Mesenchymal stem cell (in vitro differentiated cells and primary cell): ENCODE measurements at places on chromosomes 13 and 19.

DNA sequence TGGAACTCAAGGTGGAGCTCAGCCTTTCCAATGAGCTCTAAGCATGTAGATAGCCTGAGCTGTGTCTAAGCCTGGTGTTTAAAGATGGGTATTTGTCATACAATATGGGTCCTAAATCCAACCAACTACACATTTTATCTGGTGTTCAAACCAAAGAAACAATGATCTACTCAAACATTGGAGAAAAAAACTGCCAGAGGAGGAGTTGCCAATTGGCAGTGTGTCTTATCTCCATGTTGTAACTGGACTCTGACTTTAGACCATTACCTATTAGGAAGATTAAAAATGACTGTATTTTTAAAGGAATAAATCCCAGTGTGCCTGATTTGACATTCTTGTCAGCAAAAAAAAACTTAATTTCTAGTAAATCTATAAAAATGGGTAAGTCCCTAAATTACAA lies 96.3 kb downstream of the COG6 start:
- DNase-seq = no peak
- H3K36me3 ChIP-seq = peaks cover 23% of the 10 kb centered on the region
- H3K4me1 ChIP-seq = no peaks in the 10 kb centered on the region
- no peaks in the 10 kb centered on the region for H3K27me3 ChIP-seq

DNA sequence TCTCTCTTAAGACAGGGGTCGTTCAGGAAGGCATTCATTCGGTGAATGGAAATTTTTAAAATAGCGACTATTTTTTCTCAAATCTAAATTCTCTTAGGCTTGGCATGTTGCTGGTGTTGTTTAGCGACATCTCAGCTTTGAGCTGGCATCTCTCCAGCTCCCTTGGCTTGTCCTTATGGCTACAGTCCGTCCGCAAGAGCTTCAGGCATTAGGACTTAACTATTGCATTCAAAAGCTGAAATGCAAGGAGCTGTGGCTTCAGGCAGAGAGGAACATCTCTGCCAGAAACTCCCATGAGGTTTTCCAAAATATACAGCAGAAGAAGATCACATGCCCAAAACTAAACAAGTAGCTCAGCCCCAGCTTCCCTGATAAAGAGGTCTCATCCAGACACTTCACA lies 578.5 kb downstream of the EFNB2 start:
- H3K36me3 ChIP-seq = no peaks in the 10 kb centered on the region
- no peaks in the 10 kb centered on the region for H3K27me3 ChIP-seq
- DNase-seq = peak; percentile 28
- H3K4me1 ChIP-seq = no peaks in the 10 kb centered on the region

- no peak overlapping the region for H3K27ac ChIP-seq
- H3K4me1 ChIP-seq = peaks cover 29% of the 10 kb centered on the region
- no peak overlapping the region for H3K4me3 ChIP-seq
- no peak for DNase-seq
- H3K27me3 ChIP-seq = no peaks in the 10 kb centered on the region
Observed at GRCh38 chr19:46303322-46303690, 6.5 kb downstream of the HIF3A start.

DNA sequence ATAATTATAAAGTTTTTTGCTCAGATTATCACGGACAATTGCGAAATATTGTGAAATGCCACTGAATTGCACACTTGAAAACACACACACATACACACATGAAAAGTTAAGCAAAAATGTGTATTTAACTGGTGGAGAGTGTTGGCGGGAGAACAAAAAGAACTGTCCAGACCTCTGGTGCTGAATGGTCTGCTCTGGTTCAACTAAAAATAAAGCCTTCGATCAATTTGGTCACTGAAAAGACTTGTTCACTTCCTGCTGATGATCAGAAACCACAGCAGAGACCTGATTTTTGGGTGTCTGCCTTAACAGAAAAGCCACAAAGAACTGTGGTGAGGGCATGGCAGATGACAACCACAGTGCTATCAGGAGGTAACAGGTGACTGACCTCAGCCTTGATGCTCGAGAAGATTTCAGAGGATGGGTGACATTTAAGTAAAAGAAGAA lies 4.0 kb upstream of the IGFL1 start:
- peaks cover 25% of the 10 kb centered on the region for H3K4me1 ChIP-seq
- no peak overlapping the region for H3K27ac ChIP-seq
- H3K36me3 ChIP-seq = no peaks in the 10 kb centered on the region
- H3K27me3 ChIP-seq = peaks cover 74% of the 10 kb centered on the region

DNA sequence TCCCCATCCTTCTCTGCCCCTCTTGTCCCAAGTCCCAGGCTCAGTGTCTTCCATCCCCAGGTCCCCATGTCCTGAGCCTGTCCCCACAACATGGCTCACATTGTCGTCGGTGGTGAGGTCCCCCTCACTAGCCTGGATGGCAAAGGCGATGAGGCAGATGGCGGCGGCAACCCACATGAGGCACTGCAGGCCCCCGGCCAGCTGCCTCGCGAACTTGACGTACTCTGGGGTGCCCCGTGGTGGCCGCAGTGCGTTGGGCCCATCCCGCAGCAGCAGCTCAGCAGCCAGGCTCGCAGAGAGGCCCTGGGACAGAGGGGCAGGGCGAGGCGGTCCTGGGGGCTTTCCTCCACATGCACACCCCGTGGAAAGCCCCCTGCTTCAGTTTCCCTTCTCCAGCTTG lies 1.1 kb downstream of the ATP4A start:
- no peaks in the 10 kb centered on the region for H3K36me3 ChIP-seq
- peaks cover 24% of the 10 kb centered on the region for H3K27me3 ChIP-seq
- DNase-seq = no peak
- H3K4me1 ChIP-seq = peaks cover 11% of the 10 kb centered on the region
- no peak overlapping the region for H3K27ac ChIP-seq
- H3K4me3 ChIP-seq = no peak overlapping the region

GRCh38 chr13:39765801-39766463 lies 110.5 kb downstream of the COG6 start:
- H3K4me1 ChIP-seq = peaks cover 3% of the 10 kb centered on the region
- no peak overlapping the region for H3K27ac ChIP-seq
- H3K27me3 ChIP-seq = no peaks in the 10 kb centered on the region
- H3K36me3 ChIP-seq = no peaks in the 10 kb centered on the region

- peaks cover 6% of the 10 kb centered on the region for H3K27me3 ChIP-seq
- no peak overlapping the region for H3K27ac ChIP-seq
- no peaks in the 10 kb centered on the region for H3K36me3 ChIP-seq
- H3K4me3 ChIP-seq = peak overlapping the region; percentile 59
- H3K4me1 ChIP-seq = no peaks in the 10 kb centered on the region
- DNase-seq = peak; percentile 64
Observed at GRCh38 chr19:33143897-33144405, 12.0 kb downstream of the WDR88 start.

GRCh38 chr19:47074621-47075020 lies 26.2 kb upstream of the TMEM160 start:
- H3K4me1 ChIP-seq = peaks cover 18% of the 10 kb centered on the region
- H3K4me3 ChIP-seq = no peak overlapping the region
- DNase-seq = no peak
- H3K27ac ChIP-seq = no peak overlapping the region

DNA sequence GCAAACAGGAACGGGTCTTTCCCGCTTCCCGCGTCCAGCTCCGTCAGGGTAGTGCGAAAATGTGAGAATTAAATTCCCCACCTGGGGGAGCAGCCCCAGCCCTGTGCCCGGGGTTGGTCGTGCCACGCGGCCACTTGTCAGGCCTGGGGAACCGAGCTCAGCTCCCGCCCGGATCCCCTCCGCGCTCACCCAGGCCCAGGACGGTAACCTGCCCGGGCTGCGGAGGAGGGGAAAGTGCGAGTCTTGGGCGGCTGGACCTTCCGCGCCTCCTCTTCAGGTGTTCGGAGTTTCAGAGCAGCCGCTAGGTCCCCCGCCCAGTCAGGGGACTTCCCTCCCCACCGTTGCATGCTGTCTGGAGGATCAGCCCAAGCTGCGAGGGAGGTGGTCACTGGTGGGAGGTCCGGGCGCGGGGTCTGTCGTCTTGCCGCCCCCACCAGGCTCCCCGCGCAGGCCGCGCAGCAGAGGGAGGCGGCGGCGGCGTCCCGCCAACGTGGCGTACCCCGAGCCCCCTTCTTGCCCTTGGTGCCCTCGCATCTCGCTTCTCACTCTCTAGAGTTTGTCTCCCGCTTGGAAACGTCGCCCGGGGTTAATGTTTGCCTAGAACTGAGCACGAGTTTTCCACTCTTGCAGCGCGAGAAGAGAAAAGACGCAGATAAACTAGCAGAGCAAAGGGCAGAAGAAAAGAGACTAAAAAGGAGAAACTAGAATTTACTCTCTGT lies 8.1 kb downstream of the URAD start:
- peaks cover 17% of the 10 kb centered on the region for H3K4me1 ChIP-seq
- DNase-seq = no peak
- H3K27me3 ChIP-seq = peaks cover 75% of the 10 kb centered on the region
- H3K36me3 ChIP-seq = no peaks in the 10 kb centered on the region
- H3K4me3 ChIP-seq = peak overlapping the region; percentile 25

DNA sequence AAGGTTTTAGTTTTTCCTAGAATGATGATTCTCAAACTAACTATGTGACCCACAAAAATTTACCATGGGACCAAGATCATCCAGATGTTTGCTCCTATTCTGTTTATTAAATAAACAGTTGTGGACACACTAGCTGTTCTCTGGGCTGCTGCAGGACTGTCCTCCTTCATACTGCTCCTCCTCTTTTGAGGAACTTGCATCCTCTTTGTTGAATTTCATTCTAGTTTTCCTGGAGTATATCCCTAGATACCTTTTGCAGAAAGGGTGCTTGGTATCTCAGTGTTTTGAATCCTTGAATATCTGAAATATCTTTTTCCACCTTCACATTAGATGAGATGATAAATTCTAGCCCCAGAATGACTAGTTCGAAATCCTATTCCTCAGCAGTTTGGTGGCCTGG lies 24.1 kb downstream of the VASP start:
- no peak overlapping the region for H3K27ac ChIP-seq
- no peak overlapping the region for H3K4me3 ChIP-seq
- H3K4me1 ChIP-seq = peaks cover 14% of the 10 kb centered on the region
- peaks cover 27% of the 10 kb centered on the region for H3K36me3 ChIP-seq
- DNase-seq = no peak
- no peaks in the 10 kb centered on the region for H3K27me3 ChIP-seq

DNA sequence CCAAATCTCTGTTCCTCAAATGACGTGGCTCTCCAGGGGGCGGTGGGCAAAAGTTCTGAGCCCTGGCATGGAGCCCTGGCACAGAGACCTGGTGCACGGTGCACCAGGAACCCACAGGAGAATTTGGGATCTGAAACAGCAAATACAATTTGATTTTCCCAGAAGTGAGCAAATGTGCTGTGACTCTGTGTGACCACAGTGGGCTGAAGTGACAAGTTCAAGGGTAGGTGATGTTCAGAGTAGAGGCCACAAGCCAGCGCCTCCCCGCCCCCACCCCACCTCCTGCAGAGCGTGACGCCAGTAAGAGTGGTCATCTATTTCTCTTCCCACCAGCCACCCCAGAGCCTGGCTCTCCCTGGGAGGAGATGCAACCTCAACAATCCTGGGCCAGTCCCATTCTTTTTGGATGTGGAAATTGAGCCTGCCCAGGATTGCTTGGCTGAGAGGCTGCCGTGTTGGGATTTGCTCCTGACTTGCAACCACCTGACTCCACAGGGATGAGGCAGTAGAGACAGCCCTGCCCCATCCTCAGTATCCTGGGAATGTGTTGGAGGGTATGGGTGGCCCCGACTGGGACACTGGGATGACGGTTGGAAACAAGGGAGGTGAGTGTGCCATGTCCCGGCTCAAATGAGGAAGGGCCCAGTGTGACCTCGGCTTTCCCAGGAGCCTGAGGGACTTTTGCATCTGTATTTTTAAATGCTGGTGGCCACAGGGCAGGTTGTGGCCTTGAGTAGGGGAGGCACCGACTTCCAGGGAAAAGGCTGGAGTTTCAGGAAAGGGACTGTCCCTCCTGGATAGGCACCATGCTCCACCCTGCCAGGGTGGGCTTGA lies 11.1 kb upstream of the BCL3 start:
- peaks cover 20% of the 10 kb centered on the region for H3K4me1 ChIP-seq
- no peaks in the 10 kb centered on the region for H3K36me3 ChIP-seq
- H3K4me3 ChIP-seq = no peak overlapping the region
- H3K27ac ChIP-seq = no peak overlapping the region

DNA sequence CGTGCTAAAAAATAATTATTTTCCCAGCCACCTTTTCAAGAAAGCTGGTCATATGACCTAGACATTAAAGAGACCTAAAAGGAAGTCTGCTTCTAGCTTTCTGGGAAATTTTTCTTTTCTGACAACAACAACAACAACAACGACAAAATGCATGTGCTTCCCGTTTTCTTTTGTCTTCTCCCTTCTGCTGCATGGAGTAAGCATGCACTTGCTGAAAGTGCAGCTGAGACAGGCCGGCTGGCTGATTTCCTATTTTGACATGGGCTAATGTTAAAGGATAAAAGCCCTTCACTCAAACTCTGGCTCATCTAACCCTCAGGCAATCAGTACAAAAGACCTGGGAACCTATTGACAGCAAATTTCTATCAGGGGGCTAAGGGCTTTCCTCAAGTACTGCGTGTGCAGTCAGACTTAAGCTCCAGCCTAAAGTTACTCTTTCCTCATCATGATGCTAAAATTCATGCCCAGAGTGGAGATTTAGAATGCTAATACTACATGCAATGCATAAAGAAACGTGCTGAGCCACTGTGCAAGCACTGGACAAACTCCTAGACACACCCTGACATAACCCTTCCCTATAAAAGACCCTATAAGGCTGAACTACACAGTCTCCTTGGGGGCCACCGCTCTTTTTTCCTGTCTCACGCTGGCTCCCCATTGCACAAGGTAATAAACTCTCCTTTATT lies 811.1 kb downstream of the UQCRFS1 start:
- H3K27me3 ChIP-seq = no peaks in the 10 kb centered on the region
- no peaks in the 10 kb centered on the region for H3K36me3 ChIP-seq
- no peak overlapping the region for H3K27ac ChIP-seq
- no peak for DNase-seq
- H3K4me3 ChIP-seq = no peak overlapping the region

DNA sequence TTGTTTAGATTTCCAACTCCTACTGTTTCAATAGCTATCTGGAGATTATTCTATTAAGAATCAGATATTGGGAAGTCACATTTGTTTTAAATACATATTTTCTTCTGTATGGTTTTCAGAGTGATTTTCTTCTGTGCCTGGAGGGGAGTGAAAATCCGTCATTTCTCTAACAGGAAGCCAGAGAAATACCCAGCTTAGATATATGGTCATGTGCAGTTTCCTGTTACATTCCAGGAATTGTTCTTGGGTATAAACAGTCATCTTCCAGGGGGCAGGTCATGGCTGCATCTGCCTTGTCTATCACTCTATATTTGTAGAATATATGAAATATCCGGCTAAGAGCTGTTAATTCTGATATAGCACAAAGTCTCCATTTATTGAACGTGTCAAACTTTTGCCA lies 77.5 kb upstream of the MIR17HG start:
- H3K27me3 ChIP-seq = no peaks in the 10 kb centered on the region
- DNase-seq = peak; percentile 27

DNA sequence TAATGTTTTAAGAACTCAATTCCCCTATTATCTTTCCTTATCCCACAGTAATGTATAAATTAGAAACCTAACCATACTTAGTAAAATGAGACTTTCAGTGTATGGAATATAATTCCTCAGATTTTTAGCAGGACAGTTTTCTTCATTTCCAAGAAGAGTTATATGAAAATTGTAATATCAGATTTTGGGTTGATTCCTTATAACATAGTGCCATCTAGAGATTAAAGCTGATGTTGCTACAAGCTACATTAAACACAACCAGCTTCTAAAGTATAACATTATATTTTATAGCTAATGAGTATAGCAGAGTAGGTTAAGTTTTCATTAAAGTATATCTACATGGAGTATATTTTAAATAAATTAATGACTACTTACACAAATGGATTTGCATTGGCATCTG lies 99.7 kb upstream of the MIR17HG start:
- no peak overlapping the region for H3K27ac ChIP-seq
- no peaks in the 10 kb centered on the region for H3K4me1 ChIP-seq
- H3K36me3 ChIP-seq = no peaks in the 10 kb centered on the region
- no peak overlapping the region for H3K4me3 ChIP-seq

GRCh38 chr19:57566396-57567265 lies 7.0 kb upstream of the ZNF550 start:
- H3K27ac ChIP-seq = no peak overlapping the region
- H3K4me3 ChIP-seq = no peak overlapping the region
- peak; percentile 32 for DNase-seq
- no peaks in the 10 kb centered on the region for H3K27me3 ChIP-seq
- peaks cover 13% of the 10 kb centered on the region for H3K36me3 ChIP-seq
